ENCODE measurements at places on chromosomes 6 and 20.

DNA sequence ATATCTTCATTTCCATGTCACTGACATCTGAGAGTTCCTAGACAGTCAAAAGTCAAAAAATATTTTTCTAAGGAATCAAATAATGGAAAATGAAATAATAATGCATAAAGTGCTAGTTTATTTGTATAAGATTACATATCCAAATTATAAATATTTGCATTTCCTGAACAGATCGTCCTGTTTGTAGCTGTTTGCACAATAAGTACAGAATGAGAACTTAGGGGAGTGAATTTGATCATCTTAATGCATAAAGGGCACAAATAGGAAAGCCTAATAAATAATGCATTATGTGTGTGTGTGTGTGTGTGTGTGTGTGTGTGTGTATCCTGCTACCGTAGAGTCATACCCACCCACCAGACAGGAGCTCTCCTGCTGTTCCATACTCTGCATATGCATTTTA lies 521.0 kb upstream of the EPHA7 start:
- no peak for DNase-seq

DNA sequence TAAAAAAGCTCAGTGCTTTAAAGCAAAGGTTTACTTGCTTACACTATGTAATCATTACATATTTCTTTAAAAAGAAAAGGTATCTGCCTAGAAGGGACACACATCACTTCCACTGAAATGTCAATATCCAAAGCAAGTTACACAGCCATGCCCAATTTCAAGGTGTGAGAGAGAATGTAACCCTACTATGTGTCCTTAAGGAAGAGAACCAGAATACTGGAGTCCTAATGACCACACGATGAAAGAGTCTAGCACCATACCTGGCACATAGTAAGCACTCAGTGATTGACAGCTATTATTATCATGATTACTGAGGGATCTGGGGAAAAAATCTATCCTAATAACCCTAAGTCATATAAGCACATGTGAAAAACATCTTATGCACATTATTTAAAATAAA lies 10.4 kb downstream of the CHD6 start:
- no peak for DNase-seq

GRCh38 chr6:154613137-154613676 lies 102.7 kb upstream of the CNKSR3 start:
- peak; percentile 56 for DNase-seq

DNA sequence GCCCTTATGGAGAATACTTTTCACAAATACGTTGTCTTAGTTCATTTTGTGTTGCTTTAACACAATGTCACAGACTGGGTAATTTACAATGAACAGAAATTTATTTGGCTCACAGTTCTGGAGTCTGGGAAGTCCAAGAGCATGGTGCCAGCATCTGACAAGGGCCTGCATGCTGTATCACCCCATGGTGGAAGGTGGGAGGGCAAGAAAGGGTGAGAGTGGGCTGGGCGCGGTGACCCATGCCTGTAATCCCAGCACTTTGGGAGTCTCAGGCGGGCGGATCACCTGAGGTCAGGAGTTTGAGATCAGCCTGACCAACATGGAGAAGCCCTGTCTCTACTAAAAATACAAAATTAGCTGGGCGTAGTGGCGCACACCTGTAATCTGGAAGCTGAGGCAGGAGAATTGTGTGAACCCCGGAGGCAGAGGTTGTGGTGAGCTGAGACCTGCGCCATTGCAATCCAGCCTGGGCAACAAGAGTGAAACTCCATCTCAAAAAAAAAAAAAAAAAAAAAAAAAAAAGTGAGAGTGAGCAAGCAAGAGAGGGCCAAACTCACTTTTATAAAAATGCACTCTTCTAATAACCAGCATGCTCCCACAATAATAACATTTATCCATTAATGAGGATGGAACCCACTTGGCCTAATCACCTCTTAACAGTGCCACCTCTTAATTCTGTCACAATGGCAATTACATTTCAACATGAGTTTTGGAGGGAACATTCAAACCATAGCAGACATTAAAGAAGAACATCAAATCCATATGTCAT lies 36.1 kb downstream of the NCOA7 start:
- no peak for DNase-seq

- DNase-seq: no peak
These were observed 14.0 kb downstream of the MAP3K7 start for GRCh38 chr6:90572856-90573255.

GRCh38 chr6:111784433-111784832 lies 88.8 kb downstream of the FYN start:
- no peak for DNase-seq

GRCh38 chr6:24859608-24860200 lies 61.0 kb upstream of the ARMH2 start:
- no peak for DNase-seq

- DNase-seq: no peak
These were observed 494.7 kb upstream of the MARCKS start for GRCh38 chr6:113362301-113363047.

- DNase-seq: no peak
These were observed 602 bp upstream of the TSPYL4 start for GRCh38 chr6:116254297-116255056.

- no peak for DNase-seq
These were observed 143.2 kb upstream of the PDE10A start for GRCh38 chr6:165806126-165806810.

- DNase-seq: no peak
These were observed 32.1 kb upstream of the ID4 start for GRCh38 chr6:19805129-19805481.

GRCh38 chr6:128069188-128069587 lies 168.3 kb upstream of the THEMIS start:
- DNase-seq: no peak

DNA sequence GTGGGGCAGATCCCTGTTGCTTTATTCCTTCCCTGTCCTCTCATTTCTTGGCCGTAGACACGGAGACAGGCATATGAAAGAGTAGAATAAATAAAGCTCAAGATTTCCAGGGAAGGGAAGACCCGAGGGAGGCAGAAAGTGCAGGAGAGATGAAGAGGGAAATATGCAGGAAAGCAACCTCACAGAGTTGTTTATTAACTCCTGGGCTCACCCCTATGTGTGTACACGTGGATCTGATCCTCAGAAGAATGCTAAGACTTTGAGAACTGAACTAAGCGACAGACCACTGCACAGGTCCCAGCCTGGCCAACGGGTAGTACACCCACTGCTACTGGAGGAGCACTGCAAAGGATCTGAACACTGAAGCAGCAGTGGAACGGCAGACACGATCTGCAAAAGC lies 156.2 kb downstream of the KIF16B start:
- DNase-seq: no peak

DNA sequence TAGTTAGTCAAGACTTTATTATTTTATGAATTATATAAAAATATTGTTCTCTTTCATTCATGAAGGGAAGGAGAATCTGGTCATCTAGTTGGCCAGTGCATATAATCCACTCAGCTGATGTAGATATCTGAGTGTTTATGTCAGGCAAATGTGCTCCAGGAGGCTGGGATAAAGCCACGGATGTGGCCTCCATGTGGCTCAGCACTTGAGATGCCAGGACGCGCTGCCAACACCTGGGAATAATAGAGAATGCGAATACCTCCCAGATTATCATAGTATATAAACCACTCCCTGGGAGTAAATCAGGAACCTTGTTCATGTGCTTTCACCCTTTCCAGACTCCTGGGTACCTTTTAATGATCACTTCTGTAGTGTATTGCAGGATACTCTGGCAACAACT lies 1006.0 kb downstream of the KIF16B start:
- DNase-seq: no peak

GRCh38 chr6:3427687-3428085 lies 29.2 kb downstream of the SLC22A23 start:
- no peak for DNase-seq

DNA sequence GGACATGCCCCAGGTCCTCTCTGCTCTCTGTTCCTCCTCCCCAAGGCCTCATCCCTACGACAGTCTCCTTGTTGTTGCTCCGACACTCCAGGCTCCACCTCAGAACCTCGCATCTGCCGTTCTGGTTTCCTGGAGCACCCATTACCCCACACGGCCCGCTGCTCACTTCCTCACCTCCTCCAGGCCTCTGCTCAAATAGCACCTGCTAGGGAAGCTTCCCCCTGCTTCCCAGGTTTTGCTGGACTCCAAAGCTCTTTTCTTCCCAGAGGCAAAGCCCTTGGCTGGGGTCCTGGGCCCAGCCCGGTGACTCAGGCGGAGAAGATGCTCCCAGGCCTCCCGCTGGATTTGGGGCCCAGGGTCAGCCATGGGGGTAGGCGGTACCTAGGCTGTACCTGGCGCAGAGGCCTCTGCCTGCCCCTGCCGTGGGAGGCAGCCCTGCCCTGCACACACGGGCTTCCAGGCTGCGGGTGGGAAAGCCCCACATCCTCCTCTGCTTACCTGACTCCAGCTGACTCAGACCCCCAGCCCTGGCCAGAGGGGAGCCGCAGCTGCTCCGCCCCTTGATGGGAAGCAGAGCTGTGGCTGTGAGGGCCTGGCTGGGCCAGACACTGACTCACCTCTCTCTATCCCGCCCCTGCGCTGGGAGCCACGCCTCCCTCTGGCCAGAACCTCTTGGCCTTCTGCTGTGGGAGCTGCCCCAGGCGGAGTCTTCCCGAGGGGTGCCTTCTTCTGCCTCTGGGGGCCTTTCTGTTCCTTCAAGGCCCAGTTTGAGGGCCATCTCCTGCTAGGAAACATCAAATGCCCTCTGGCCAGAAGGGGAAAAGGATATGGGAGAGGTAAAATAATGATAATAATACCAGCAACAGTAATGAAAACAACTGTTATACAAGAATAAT lies 130.5 kb downstream of the CEBPB start:
- DNase-seq: no peak

- DNase-seq: no peak
These were observed 158.5 kb downstream of the BTBD3 start for GRCh38 chr20:12076200-12076599.

DNA sequence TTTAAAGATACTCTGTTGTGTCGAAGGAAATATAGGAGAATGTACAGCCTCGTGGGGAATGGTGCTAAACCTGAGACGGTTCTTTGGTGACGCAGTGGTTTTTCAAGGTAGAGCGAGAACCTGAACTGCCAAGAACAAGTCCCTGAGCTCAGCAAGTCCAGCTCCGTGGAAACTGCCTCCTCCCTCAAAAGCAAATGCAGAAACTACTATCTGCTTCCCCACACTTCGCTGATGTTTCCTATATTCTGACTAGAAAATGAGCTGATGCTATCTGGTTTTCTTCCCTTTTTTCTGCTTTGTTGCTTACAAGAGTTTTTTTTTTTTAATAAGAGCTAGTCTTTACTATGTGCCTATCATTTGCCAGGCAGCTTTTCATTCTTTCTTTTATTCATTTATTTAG lies 85.3 kb upstream of the LY86 start:
- DNase-seq: no peak

DNA sequence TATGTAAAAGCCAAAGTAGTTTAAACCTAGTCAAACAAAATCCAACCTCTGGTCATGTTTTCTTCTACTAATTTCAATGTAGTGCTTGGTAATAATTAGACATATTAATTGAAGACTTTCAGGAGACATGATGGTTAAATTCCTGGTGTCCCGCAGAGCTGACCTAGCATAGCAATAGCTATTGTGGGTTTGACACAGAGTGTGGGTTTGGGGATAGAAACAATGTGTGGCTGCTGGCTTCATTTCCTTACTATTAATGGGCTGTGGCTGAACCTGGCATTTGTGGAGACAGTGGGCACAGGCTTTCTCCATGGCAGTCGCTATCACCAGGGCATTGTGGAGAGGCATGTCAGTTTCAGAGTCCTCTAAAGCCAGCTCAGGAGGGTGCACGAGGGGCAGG lies 54.1 kb upstream of the GGTLC1 start:
- no peak for DNase-seq

GRCh38 chr6:157328108-157328692 lies 4.9 kb upstream of the TMEM242 start:
- no peak for DNase-seq

- no peak for DNase-seq
These were observed 112.9 kb downstream of the PXDC1 start for GRCh38 chr6:3638662-3639061.
